Cortex of kidney (tissue), 1 donor: ENCODE measurements at places on chromosomes 3 and 15.

DNA sequence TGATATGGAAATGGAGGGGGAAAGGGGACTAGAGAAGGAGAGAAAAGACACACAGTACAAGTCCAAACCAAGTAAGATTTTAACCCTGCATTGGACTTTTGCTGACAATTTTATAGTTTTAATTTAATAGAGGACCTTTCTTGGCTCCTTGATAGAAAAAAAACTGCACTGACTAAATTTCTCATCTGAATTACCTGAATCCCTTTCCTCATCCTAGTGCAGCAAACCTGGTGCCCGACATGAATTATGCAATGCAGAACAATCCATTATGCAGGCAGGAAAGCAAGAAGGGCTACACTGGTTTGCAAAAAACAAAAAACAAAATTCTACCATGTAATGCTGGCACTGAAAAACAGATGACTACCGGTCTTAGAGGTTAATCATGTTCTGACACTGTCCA lies 15.5 kb downstream of the MAGI1 start:
- no peak for DNase-seq

DNA sequence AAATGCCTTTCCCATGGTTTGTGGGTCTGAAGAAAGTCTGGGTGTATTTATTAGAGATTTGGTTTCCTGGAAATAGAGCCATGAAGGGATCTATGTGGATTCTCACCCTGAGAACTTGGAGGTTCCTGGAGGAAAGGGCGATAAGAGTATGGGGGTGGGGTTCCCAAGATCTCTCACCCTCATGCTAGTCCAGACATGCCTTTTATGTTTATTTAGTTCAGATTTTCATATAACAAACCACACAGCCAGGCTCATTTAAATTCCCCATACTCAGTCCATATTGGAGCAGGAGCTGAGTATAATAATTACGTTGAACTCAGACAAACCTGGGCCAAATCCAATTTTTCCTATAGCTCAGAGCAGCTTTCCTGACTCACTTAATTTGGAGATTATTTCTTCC lies 566.6 kb downstream of the GOLGA6L6 start:
- DNase-seq: no peak

DNA sequence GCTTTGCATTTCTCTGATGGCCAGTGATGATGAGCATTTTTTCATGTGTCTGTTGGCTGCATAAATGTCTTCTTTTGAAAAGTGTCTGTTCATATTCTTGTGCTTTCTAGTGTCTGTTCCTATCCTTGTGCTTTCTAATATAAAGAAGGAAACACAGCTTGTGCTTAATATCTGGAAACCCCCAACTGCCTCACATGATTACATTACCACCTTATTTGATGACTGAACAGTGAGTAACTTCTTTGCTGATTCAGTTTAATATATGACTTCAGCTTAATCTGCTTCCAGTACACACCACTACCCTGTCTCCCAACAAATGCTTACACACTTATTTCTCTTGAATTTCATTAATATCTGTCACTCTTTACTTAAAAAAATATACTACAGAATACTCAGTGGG lies 835.1 kb downstream of the EDEM1 start:
- DNase-seq: no peak

DNA sequence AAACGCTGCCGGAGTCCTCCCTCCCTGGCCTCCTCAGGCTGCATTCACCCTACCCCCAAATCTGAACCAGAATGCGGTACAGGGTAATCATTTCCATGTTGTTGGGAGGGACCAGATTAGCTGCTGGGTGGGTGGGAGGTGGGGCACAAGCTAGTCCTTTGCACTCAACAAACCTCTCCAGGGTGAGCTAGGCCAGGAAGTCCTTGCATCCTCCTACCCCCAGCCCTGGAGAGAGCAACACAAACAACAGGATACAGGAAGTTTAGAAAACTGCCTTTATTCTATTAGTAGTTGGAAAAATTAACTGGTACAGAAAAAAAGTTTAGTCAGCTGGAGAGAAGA lies 702 bp upstream of the GPX1 start:
- DNase-seq: no peak

- no peak for DNase-seq
Observed at GRCh38 chr3:194667363-194667762, 4.6 kb downstream of the LSG1 start.

GRCh38 chr3:177721864-177722785 lies 524.8 kb upstream of the TBL1XR1 start:
- DNase-seq: no peak

DNA sequence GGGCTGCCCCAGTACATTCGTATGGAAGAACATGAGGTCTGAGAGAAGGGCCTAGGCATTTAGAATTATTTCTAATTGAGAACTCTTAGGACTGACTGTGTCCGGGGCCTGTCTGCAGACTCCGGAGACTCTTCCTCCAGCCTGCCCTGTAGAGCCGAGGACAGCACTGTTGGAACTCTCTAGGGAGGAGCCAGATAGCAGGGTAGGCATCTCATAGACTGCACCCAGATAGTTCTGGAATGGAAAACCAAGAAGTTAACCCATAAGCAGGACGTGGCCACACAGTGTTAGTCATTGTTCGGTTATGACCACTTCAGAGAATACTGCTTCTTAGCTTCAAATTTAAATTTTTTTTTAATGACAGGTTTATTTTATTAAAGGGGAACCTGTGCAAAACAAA lies 59.5 kb downstream of the SNRK start:
- no peak for DNase-seq

DNA sequence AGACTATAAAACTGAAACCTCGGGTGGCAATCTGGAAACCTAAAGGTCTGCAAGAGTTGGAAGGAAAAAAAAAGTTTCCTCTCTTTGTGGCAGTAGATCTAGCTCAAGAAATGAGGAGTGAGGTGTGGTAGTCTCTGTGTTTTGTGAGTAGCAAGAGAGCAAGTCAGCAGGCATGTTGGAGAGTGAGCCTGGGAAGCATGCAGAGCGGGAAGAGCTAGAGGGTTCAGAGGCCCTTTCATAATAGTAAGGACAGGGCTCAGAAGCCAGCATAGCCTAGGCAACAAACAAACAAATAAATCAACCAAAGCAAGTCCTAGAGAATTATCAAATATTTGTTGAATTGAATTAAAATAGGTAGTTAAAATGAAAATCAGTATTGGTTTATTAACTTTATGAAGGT lies 189.7 kb upstream of the CBLB start:
- no peak for DNase-seq

DNA sequence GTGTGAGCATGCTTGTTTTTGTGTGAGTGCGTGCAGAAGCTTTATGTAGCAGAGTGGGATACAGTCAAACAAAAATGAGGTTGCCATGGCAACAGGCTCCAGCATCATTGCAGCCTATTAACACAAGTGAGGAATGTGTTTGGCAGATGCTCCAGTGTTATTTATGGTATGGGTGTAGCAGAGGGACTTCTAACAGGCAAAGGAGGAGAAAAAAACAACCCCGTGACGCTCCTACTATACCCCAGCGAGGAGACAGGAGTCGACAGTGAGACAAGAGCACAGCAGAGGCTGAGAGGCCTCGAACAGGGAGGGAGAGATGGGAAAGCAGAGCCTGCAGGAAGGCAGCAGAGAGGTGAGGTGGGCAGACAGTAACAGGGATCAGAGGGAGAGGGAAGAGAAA lies 4.9 kb downstream of the ADCY5 start:
- no peak for DNase-seq

GRCh38 chr3:117479095-117479494 lies 769.5 kb downstream of the TUSC7 start:
- DNase-seq: no peak

DNA sequence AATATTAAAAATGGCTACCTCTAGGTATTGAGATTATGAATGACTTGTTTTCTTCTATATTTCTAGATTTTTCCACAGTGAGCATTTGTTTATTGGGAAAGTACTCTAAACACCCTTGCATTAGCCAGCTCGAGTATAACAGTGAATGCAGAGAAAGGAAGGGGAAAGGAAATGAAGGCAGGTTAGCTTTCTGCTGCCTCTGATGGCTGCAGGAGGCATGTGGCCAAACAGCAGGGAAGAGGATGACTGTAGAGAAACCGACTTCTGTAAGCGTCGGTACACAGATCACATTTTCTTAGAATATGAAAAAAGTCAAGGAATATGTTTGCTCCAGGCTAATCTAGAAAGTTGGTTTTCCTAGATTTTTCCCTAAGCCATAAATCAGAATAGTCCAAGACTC lies 19.8 kb downstream of the GNB5 start:
- no peak for DNase-seq

DNA sequence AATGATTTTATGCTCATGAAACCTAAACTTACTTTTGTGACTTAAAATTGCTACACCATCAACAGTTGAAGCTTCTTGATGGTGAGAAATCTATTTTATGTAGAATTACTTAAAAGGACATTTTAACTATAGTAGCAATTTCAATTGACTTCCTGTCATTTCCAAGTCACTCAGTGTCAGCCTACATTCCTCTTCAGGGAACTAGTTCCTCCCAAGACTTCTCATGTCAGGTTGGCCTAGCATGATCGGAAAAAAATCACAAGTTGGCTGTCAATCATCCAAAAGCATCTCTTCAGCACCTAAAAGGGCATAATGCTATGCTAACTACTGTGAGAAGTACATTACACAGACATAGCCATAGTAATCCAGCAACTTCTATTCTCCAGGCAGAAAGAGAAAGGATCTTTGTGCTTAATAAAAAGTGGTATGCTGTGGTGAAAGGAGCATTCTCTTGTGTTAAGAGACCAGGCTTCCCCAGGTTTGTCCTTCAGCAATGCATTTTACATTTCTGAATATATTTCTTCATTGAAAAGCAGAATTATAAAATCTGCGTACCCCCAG lies 893.7 kb downstream of the AGBL1 start:
- DNase-seq: no peak

GRCh38 chr3:53150247-53151085 lies 10.5 kb upstream of the PRKCD start:
- DNase-seq: no peak

DNA sequence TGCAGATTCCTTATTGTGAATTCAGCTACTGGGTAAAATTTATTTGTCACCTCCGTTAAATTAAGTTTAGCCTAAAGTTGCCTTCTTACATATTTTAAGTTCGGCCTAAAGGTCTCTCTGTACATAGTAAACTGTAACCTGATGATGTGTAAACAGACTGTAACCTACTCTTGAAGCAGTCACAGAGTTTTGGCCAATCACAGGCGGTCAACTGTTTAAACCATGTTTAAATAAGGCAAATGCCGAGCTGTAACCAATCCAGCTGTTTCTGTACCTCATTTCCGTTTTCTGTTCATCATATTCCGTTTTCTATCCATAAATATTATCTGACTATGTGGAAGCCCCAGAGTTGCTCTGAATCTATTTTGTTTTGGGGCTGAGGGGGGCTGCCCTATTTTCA lies 2.4 kb upstream of the ADAMTSL3 start:
- no peak for DNase-seq

- no peak for DNase-seq
Observed at GRCh38 chr3:38032328-38032865, 3.0 kb upstream of the PLCD1 start.

GRCh38 chr3:115685097-115685496 lies 61.8 kb downstream of the GAP43 start:
- DNase-seq: no peak

DNA sequence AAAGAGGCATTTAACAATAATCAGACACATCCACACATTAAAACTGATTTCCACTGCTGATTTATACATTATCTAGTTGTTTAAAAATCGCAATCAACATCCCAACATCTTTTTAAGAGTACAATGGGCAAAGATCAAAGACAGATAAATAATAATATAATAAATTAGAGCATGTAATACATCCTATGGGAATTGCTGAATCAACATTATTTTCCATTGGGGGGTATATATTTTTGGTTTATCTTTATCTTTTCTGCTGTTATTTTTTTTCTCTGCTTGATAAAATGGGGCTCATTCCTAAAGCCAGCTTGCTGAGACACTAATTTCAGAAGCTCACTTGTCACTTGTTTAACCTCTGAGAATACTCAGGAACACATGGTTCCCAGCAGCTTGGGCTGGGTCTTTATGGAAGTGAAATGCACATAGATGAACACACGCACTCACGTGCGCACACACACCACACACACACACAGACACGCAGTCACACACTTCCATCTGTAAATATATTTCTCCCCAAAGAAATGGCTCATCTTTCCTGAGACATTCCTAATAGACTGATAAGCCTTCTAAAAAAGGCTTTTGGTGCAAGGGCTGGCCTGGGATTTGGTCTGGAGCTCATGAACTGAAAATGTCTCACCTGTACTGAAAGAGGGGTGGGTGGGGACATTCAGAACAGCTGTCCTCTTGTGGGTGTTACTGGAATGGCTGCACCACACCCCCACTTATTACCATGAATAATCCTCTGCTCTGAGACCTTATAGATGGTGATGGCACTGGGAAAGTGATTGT lies 3.5 kb upstream of the PPIB start:
- no peak for DNase-seq

DNA sequence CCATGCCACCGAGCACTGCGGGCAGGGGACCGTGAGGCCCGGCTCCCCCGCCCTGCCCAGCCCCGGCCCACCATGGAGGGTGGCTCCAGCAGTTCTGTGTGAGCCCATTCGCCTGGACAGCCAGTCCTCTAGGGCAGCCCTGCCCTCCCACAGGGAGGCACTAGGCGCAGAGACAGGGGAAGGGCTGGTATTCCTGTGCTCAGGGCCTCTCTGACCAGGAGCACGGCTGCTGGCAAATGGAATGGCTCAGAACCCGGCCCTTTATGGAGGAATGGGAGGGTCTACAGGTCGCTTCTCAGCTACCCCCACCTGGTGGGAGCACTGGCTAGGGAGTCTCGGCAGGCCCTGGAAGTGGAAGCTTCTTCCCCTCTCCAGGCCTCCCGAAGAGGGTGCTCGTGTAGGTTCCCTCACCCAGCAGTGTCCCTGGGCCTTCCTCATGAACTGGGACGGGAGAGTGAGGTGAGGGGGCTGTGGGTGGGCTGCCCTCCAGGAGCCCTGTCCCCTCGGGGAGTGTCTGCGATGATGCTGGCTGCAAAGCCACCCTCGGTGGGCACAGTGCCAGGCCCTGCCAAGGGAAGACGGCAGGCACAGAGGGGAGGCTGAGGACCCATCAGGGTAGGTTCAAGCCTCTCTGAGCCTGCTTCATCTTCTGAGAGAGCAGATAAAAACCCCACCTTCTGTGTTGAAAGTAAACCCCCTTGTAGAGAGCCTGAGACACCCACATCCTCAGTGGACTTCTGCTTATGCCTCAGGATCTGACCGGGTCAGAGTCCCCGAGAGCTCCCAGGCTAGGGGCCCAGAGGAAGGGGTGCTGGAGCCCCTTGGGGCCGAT lies 1.5 kb downstream of the MELTF start:
- no peak for DNase-seq

DNA sequence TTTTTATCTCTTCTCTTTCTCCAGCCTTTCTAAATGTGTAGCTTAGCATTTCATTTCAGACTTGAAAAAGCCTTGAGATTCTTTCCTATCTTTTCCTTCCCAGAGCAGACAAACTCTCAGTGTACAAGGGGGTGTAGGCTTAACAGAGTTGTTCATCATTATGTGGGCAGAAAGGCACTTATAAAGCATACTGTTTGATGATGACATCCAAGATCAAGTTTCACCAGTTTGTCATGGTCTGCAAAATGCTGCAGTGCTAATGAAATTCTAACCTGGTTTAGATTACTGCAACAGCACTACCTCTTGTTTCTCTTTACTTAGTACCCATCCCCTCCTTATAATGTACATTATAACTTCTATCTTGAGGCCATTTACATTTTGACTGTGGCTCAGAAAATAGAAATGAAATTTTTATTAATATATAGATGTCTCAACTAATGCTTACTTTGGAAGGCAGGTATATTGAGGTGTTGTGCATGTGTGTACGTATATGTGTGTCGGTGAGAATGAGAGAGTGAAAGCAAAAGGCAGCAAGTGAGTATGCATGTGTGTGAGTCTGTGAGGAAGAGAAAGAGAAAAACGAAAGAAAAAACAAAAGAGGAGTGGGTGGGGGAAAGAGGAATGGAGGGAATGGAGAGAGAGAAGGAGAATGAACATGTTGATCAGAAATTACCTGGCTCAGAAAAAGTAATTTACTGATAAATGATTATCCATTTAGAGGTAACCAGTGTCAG lies 1043.6 kb downstream of the TUSC7 start:
- no peak for DNase-seq
